ENCODE measurements at places on chromosomes 11 and 22.

DNA sequence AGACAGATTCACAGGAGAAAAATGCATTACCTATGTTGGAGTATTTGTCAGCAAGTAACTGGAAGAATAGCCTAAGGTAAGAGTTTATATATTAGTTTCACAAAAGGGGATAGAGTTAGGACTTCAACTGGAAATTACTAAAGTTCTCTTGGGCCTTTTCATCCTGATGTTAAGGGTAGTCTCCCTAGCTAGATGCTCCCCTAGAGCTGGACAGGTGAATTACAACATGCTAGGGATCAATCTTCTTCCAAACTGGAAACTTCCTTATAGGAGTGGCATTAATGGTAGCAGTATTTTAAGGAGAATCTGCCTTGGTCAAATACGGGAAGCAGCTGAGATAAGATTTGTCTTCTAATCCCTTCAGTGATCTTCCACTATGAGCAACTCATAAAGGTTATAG, 632.8 kb upstream of the RAG2 start:
- no peak for DNase-seq

GRCh38 chr11:42925916-42926315, 385.9 kb upstream of the API5 start:
- no peak for DNase-seq

- no peak for DNase-seq
Observed at GRCh38 chr11:88618327-88619070, 281.0 kb upstream of the CTSC start.

DNA sequence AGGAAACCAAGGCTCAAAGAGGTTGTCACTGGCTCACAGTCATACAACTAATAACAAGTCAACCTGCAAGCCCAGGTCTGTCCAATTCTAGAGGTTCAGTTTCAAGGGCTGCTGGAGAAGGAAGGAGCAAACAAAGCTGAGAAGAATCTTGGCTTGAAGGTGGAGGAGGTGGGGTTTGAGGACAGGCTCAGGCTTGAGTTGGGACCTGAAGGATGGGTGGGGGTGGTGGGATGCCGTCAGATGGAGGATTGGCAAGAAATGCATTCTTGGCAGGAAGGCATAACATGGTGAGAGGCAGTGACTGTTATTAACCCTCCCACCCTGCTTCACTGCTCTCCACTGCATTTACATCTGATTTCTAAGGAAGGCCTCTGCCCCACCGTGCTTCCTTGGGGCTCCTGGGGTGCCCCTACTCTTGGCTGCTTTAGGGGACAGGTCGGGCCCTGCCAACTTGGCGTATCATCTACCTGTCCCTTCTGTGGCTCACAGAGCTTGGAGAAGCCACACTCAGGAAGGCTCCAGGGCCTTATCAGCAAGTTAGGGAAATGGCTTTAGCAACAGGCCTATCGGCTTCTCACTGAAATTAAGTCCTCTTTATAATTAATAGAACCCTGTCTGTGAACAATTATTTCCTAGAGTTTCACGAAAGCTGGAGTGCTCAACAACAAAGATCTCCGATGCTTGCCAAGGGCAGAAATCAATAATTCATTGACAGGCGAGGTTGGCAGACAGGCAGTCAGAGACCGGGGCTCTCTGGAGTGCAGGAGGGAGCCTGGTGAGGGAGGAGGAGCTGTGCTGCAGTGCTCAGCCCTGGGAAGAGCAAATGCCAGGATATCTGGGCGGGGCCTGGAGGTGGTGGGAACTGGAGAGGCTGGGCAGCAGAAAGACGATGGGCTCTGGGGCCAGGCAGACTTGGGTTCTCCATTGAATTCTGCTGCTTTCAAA, 84.9 kb upstream of the NARS2 start:
- DNase-seq: no peak

- no peak for DNase-seq
Observed at GRCh38 chr22:26447584-26448329, 18.7 kb downstream of the ASPHD2 start.

DNA sequence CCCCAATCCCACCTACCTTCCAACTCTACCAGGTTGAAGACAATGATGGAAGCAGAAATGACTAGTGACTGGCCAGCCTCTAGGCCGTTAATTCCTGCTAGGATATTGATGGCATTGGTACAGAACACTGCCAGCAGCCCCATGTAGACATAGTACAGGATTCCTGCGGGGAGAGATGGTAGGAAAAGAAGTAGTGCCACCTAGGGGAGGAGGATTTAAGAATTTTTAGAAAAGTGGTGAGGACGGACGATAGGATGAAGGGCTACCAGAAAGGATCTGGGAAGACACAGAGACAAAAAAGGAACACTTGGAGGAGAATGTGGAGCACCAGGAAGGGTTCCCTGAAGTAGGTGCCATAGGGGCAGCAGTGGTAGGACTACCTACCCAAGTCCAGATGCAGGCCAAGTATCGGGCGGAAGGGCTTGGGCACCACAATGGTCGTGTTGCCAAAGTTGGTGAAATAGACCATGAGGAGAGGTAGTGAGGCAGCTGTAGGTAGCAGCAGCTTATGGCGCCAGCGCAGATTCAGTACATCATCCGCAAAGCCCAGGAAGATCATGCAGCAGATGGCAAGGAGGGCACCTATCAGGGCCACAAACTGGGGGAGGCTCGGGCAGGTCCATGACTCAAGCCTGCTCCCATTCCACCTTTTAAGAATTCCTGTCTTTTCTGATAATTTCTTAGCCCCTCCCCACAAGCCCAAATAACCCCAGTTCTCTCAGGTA, 1.2 kb downstream of the DPAGT1 start:
- DNase-seq: no peak

- DNase-seq: no peak
Observed at GRCh38 chr22:24926849-24927579, 19.5 kb downstream of the LHFPL7 start.

Data from NCI-H2107 (cell line).